COLO829 (cell line): ENCODE measurements at places on chromosomes 2 and 18.

GRCh38 chr18:77366720-77367641 is 117.3 kb downstream of the GALR1 start:
- peak; percentile 24 for DNase-seq

GRCh38 chr2:216985658-216986141 is 125.8 kb upstream of the TNP1 start:
- no peak for DNase-seq

DNA sequence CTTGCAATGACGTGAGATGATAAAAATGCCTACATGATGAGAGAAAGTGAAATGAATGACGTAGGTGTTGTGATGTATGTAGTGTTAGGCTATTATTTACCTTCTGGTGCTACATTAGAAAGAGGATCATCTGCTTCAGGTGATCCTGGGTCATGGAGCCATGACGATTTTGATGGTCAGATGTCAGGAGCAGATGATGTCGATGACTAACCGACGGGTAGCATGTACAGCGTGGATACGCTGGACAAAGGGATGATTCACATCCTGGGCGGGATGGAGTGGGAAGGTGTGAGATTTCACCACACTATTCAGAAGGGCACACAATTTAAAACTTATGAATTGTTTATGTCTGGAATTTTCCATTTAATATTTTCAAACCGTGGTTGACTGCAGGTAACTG is 43.5 kb upstream of the ACVR1C start:
- no peak for DNase-seq

- DNase-seq: no peak
Observed at GRCh38 chr2:199966976-199967375, 11.6 kb downstream of the MAIP1 start.

DNA sequence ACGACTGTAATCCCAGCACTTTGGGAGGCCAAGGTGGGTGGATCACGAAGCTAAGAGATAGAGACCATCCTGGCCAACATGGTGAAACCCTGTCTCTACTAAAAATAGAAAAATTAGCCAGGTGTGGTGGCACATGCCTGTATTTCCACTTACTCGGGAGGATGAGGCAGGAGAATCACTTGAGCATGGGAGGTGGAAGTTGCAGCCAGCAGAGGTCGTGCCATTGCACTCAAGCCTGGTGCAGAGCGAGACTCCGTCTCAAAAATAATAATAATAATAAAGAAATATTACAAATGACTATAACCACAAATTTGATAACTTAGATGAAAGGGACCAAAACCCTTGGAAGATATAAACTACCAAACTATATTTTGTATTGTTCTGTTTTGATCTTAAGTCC is 226.3 kb upstream of the GULP1 start:
- no peak for DNase-seq

DNA sequence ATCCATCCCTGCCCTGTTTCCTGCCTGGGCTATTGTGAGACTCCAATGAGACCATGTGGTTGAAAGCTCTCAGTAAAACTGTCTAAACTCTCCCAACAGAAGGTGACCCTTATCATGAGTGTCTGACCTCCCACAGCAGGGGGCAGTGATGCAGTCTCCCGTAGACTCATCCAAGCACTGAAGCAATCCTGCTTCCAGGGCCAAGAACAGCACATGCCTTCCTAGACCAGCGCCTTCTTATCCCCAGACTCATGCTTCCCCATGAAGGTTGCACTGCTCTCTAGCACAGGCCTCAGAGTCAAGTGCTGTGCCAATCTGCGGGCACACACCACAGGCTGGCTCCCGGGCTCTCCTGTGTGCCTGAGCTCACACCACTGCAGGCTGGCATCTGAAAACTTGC is 112.3 kb downstream of the TNS1 start:
- no peak for DNase-seq

GRCh38 chr2:159933727-159934049 is 128.7 kb downstream of the PLA2R1 start:
- DNase-seq: no peak

GRCh38 chr2:8169443-8169842 is 512.4 kb upstream of the ID2 start:
- DNase-seq: no peak

DNA sequence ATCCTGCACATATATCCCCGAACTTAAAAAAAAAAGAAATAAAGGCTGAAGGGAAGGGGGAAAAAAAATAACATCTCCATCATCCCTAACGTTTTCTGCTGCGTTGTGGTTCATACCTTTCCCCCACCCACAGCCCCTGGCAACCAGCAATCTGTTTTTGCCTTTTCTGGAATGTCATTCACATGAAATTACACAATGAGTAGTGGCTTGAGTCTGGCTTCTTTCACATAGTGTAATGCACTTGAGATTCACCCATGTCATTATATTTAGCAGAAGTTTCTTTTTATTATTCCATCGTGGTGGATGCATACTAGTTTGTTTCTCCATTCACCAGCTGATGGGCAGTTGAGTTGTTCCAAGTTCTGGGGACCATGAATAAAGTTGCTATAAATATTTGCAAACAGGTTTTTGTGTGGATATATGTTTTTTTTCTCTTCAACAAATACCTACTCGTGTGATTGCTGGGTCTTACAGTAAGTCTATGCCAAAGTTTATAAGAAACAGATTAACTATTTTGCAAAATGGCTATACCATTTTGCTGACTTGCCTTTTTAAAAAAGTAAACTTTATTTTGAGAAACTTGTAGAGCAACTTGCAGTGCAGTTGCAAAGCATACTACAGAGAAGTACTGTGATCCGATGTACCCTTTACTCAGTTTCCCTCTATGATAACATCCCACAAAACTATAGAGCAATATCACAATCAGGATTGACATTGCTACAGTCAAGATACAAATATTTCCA is 322.5 kb downstream of the LPIN1 start:
- DNase-seq: no peak

GRCh38 chr2:217934321-217935131 is 68.3 kb downstream of the TNS1 start:
- no peak for DNase-seq

- no peak for DNase-seq
Observed at GRCh38 chr2:237572742-237573101, 6.3 kb downstream of the PRLH start.

GRCh38 chr18:74126684-74127655 is 20.7 kb downstream of the FBXO15 start:
- DNase-seq: peak; percentile 13

GRCh38 chr2:135913727-135914365 is 37.6 kb upstream of the MCM6 start:
- DNase-seq: peak; percentile 42

DNA sequence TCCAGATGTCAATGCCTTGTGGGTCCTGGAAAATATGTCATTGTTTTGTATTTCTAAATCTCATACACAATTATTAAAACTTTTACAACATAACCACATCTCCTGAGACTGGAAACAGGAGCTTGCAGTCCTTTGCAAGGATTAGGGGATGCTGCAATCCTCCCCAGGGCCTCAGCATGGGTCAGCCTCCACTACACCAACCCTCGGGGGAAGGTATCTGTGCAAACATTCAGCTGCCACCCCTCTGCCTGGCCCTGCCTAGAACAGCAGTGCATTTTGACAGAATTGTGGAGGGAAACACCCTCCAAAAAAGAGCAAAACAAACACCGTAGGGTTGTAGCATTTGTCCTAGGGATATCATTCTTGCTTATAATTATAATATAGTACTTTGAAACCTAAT is 4.2 kb upstream of the UPP2 start:
- no peak for DNase-seq

DNA sequence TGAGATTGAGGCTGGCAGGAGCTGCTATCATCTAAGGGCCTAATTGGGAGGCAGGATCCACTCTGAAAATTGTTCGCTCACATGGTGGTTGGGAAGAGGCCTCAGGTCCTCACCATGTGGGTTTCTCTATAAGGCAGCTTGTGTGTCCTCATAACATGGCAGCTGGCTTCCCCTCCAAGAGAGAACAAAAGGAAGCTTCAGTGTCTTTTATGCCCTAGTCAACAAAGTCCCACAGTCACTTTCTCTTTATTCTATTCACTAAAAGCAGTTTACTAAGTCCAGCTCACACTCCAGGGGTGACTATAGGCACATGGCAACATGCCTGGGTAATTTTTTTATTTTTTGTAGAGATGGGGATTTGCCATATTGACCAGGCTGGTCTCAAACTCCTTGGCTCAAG is 5.8 kb upstream of the ITGAV start:
- DNase-seq: no peak

DNA sequence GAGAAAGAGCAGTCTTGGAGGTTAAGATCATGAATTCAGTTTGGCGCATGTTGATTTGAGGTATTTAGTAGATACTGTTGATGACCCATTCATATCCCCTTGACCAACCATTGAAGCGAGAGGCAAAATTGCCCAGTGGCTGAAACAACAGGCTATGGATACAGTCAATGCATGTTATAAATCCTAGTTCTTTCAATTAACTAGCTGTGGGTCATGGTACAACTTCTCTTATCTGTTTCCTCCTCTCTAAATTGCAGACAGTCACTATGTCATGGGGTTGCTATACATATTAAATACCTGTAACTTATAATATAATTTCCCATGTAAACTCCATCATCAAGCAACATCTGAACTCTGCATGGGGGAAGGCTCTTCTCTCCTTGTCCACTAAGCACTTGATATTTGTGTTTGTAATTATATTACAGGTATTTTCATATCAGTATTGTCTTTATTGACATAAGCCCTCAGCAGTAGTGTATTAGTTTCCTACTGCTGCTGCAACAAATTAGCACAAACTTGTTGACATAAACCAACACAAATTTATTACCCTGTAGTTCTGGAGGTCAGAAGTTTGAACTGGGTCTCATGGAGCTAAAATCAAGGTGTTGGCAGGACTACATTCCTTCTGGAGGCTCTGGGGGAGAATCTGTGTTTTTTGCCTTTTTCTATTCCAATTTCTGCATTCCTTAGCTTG is 61.7 kb upstream of the ACTR3 start:
- no peak for DNase-seq

- DNase-seq: peak; percentile 29
Observed at GRCh38 chr2:237490009-237490711, 3.1 kb downstream of the MLPH start.

DNA sequence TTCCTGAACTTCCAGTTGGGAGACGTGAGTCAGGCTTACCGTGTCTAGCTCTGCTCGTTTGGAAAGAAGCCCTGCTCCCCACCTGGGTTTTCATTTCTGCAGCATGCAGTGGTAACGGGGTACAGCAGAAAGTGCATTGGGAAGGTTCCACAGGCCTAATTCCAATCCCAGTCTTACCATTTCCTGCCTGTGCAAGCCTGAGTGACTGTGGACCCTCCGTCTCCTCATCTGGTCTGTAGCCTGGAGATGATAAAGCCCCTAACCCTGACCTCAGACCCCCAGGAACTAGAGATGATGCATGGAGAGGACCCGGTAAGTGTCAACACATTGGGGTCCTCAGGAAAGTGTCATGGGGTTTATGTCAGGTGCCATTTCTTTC is 5.8 kb upstream of the PSD4 start:
- no peak for DNase-seq

- no peak for DNase-seq
Observed at GRCh38 chr2:47485177-47485576, 82.2 kb downstream of the MSH2 start.

DNA sequence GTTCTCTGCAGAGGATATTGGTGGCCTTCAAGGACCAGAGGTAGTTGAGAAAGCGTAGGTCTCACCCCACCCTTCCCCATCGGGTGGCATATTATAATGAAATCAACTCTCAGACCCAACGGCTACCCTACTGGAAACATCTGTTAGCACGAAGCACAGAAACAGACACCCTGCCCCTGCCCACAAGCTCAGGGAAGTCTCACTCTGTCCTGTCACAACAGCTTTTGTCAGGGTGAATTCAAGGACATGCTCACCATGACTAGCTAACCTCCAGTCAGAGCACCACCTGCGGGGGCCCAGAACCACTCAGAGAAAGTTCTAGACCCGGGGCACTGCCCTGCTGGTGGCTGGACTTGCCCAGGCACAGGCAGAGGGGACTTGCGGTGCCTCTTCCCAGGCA is 3.5 kb upstream of the B3GNT7 start:
- no peak for DNase-seq

DNA sequence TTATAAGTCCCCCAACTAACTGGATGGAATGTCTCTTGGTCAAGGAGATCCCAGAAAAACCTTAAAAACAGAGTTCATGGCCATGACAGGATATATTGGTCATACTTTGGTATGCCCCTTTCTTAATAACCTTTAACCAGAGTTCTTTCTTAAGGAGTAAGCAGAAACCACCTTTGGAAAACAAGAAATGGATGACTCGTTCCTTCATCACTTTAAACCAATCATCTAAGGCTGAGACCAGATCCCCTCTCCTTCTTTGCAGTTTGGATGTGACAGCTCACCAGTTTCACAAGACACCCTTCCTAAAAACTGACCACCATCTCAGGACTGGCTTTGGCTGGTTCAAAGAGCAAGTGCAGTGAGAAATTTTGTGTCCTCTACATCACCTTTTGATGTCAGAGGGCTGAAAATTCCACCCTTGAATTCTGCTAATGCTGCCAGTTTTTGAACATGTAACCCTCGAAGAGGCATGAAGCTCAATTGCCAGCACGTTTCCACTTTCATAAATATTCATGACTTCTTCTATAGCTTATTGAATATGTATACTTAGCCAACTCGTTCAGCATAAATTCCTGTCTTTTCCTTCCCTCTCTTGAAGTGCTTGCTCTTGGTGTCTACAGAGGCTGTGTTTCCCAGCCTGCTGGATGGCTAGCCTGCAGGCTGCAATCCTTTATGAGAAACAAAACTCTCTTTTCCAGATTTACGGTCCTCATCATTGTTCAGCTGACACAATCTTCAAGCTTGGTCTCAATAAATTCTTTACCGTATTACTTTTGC is 1323.5 kb upstream of the TMEFF2 start:
- DNase-seq: no peak

GRCh38 chr2:79994965-79995364 is 309.6 kb downstream of the LRRTM1 start:
- no peak for DNase-seq

GRCh38 chr18:56148373-56148772 is 490.0 kb downstream of the TXNL1 start:
- no peak for DNase-seq

DNA sequence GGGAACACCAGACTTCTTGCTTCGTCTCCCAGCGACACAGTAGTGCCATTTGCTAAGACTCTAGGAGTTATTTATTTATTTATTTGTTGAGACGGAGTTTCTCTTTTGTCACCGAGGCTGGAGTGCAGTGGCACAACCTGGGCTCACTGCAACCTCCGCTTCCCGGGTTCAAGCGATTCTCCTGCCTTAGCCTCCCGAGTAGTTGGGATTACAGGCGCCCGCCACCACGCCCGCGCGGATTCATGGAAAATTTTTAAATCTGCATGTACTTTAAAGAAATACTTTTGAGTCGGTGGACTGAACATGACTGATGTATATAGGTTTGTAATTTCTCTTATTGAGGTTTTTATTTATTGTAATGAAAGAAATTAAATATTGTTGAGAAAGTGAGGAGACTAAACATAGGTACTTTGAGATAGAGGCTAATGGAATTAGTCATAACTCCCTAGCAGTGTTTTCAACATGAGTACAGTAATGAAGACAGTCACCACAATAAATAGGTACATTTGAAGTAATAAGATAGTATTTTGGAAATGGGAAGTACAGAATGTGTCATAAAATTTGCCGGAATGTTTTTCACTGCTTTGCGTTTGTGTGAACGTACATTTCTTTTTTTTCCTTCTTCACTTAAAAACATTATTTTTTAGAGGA is 983 bp downstream of the MTX2 start:
- no peak for DNase-seq
